ENCODE measurements at places on chromosomes 2 and 18.

GRCh38 chr18:58287353-58288274 lies 243.6 kb downstream of the NEDD4L start:
- DNase-seq: no peak
- H3K4me3 ChIP-seq: no peak overlapping the region
- H3K4me1 ChIP-seq: no peaks in the 10 kb centered on the region
- H3K36me3 ChIP-seq: no peaks in the 10 kb centered on the region
- peaks cover 22% of the 10 kb centered on the region for H3K27me3 ChIP-seq

DNA sequence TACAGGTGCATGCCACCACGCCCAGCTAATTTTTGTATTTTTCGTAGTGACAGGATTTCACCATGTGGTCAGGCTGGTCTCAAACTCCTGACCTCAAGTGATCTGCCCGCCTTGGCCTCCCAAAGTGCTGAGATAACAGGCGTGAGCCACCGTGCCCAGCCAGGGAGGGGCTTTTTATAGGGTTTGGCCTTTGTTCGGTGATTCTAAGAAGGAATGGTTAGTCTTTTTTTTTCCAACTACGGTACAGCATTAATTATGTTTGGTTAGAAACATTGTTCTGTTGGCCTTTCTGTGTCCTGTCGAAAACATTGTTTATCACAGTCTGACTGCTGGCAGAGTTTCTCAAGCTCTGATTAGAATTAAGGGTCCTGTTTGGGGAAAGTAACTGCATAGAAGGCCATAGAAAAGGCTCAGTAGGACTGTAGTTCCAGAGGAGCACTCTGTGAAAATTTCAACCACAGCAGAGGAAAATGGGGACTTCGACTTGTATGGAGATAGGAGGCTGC lies 19.3 kb upstream of the SMCHD1 start:
- H3K27ac ChIP-seq: peak overlapping the region; percentile 100
- H3K36me3 ChIP-seq: peaks cover 15% of the 10 kb centered on the region
- no peaks in the 10 kb centered on the region for H3K27me3 ChIP-seq
- peak overlapping the region; percentile 88 for H3K4me3 ChIP-seq

- H3K36me3 ChIP-seq: no peaks in the 10 kb centered on the region
- no peak overlapping the region for H3K27ac ChIP-seq
- H3K27me3 ChIP-seq: no peaks in the 10 kb centered on the region
These were observed 24.8 kb downstream of the DSG4 start for GRCh38 chr18:31401156-31402025.

- no peak overlapping the region for H3K27ac ChIP-seq
- H3K36me3 ChIP-seq: no peaks in the 10 kb centered on the region
- H3K4me1 ChIP-seq: peaks cover 4% of the 10 kb centered on the region
These were observed 109.5 kb downstream of the FMNL2 start for GRCh38 chr2:152444448-152444847.

DNA sequence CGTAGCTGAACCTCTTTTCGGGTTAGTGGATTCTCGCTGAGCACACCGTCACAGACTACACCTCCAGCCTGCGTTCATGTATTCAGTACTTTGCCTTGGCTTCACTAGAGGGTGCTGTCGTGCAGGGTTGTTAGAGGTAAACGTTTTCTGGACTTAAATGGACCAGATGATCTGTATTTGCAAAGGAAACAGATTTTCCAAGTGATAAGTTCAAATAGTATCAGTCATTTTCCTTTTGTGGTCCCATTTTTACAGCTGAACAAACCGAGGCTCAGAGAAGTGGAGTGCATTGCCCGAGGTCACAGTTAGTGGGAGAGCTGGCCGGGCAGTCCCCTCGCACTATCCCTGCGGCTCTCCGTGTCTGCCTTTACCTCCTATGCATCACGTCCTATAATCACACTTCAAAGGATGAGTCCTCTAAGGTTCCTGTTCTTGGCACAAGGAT lies 125.9 kb downstream of the MAP4K4 start:
- peaks cover 53% of the 10 kb centered on the region for H3K4me1 ChIP-seq
- peaks cover 24% of the 10 kb centered on the region for H3K36me3 ChIP-seq
- peak; percentile 68 for DNase-seq
- peak overlapping the region; percentile 14 for H3K4me3 ChIP-seq
- no peak overlapping the region for H3K27ac ChIP-seq

DNA sequence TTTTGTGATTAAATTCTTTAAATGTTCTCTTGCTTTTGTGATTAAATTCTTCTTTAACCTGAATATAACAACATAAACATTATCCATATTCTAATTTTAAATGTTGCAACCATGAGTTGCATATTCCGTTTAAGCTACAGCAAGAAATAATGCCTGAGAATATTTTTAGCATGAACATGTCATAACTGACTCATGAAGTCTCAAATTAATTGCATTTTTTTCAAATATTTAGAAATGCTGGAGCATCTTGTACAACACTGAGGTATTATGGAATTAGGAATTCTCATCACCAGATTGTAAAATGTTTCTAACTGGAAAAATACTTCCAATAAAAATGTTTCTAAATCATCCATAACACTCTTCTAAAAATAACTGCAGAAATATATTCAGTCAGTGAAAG lies 14.7 kb downstream of the ROCK2 start:
- H3K27me3 ChIP-seq: peaks cover 2% of the 10 kb centered on the region
- H3K27ac ChIP-seq: no peak overlapping the region
- H3K36me3 ChIP-seq: peaks cover 1% of the 10 kb centered on the region

GRCh38 chr2:151029406-151030157 lies 232.1 kb downstream of the RBM43 start:
- H3K27me3 ChIP-seq: no peaks in the 10 kb centered on the region
- H3K36me3 ChIP-seq: no peaks in the 10 kb centered on the region
- H3K4me1 ChIP-seq: peaks cover 6% of the 10 kb centered on the region
- no peak overlapping the region for H3K4me3 ChIP-seq

DNA sequence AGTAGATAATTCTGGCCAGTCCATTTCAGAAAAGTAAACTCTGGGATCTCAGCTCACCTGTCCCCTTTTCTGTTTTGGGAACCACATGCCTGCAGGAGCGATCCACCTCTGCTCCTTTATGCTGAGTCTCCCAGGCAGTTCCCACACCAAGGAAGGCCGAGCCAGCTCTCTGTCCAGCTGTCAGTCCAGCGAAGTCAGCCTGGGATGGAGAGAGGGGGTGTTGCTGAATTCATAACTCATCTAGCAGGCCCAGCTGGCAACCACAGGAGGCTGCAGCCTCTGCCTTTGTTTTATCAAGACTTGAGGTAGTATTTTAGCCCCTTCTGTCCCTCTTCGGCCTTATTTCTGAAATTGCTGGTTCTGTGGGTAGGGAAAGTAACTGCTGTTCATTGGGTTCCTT lies 209.9 kb downstream of the ARL4C start:
- DNase-seq: no peak
- no peak overlapping the region for H3K27ac ChIP-seq
- H3K27me3 ChIP-seq: no peaks in the 10 kb centered on the region
- H3K4me1 ChIP-seq: peaks cover 73% of the 10 kb centered on the region
- no peak overlapping the region for H3K4me3 ChIP-seq
- peaks cover 30% of the 10 kb centered on the region for H3K36me3 ChIP-seq
